ENCODE measurements at places on chromosomes 7 and 10.

- DNase-seq = no peak
Observed at GRCh38 chr10:46528675-46529615, 27.5 kb downstream of the GPRIN2 start.

GRCh38 chr7:151518105-151518946 lies 1.4 kb downstream of the RHEB start:
- DNase-seq = no peak

DNA sequence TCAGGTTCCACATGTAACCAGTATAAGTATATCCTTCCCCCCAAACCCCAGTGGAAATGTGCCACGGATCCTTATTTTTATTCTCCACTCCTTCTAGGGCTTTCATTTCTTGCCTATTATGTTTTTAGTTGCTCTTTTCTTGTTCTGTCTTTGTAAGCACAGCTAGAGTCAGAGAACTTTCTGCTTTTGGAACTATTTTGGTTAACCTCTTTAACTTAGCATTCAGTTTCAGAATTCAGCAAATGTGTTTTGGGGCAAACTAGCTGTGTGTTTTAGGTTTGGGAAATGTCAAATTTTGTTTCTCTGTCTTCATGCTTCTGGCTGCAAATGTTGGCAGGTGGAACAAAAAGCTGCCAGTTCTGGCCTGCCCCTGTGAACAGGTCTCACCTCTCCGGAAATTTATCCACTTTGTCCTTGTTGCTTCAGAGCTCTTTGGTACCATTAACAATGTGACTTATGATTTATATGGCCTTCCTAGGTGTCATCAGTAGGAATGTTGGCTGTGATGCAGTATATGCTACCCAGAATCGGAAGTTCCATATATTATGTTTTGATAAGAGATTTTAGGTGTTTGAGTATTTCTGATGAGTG lies 156.1 kb downstream of the ADK start:
- no peak for DNase-seq

GRCh38 chr10:59096631-59097030 lies 79.8 kb upstream of the PHYHIPL start:
- no peak for DNase-seq

DNA sequence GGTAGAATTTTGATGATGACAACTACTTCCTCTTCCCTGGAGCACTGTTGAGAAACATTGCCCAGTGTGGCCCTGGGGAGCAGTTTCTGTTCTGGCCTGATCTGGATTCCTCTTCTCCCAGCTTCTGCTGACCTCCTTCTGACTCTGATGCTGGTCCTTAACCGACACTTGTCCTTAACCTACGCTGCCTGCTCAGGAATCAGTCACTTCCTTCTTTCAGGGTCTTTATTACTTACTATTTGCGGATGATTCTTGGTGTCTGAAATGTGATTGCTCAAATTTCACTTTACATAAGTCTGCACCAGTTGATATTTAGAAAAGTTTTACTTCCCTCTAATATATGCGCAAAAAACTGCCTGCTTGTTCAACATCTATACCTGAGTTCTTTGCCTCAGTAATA lies 164.1 kb downstream of the PTEN start:
- DNase-seq = no peak

GRCh38 chr10:7260412-7260900 lies 150.4 kb downstream of the SFMBT2 start:
- DNase-seq = peak; percentile 86
